ENCODE measurements at places on chromosomes 4 and X.
A peak's percentile ranks its signal among the peaks of the same experiment; 100 is the strongest.

GRCh38 chrX:16484338-16484737, 165.6 kb upstream of the S100G start:
- DNase-seq: no peak

- no peak for DNase-seq
Observed at GRCh38 chrX:107978707-107979307, 3.4 kb downstream of the TEX13B start.

DNA sequence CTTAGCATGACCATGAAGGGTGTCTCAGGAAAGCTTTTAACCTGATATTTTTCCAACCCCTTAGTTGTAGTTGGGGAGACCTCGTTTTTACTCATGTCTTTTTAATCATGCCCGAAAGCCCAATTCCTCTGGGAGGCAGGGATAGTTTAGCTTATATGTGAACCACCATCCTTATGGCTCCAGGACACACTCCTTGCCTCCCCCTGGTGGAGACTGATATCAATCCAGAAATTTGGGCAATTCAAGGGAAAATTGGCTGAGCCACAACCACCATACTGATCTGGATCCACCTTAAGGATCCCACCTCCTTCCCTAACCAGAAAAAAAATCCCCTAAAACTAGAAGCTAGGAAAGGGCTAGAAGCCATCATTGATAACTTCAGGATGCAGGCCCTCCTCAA, 13.4 kb upstream of the COL25A1 start:
- no peak for DNase-seq

GRCh38 chr4:37757761-37758160, 68.7 kb upstream of the PGM2 start:
- no peak for DNase-seq

DNA sequence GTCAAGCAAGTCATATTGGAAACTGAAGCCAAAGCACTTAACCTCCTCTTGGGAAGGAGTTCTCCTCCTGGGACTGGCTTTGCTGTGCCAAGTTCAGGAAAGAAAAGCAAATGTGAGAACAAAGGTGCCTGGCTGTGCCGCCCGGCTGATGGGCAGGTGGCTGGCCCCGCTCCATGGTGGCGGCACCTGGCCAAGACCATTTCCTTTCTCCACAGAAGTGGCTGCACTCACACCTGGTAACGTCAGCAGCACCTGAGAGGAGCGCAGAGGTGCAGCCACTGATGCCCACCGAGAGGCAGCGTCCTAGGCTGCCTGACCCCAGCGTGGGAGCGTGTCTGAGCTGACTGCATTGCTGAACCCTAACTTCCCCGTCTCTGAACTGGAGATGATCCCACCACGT, 54.3 kb downstream of the DCTD start:
- DNase-seq: no peak

DNA sequence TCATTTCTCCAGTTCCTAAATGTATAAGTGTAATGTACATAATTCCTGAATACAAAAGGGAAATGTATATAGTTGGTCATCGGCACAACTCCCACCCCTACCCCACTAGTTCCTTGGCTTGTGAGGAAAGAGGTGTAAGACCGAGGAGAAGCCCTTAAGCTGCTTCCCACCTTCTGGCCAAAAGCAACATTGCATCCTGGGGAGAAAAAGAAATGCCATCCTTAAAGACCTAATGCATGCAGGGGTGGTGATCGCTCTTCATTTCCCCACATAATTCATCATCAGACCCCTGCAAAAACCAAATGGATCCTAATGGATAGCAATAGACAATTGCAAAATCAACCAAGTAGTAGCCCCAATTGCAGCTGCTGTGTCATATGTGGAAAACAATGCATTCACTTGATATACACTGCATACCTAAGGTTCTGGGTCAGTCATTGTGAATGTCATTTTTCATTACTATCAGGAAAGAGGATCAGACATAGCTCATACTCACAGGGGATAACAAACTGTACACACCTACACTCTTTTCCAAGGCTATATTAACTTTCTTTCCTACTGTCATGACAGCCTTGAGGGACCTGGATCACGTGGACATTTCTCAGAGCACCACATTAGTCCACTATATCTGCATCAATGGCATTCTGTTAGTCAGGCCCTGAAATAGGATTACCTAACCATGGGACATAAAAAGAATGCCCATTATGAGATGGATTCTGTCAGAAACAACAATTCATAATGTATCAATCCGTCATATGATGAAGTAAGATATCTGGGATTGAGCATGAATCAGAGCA, 31.7 kb upstream of the NFXL1 start:
- no peak for DNase-seq

GRCh38 chrX:117570160-117570559, 546.5 kb downstream of the KLHL13 start:
- DNase-seq: no peak

- DNase-seq: peak; percentile 19
Observed at GRCh38 chrX:101485212-101485949, at the start of gene ARMCX4. Gene ARMCX4, plus strand, starts transcription at chrX:101485456. Its CDS starts 3,134 bp downstream, at chrX:101488590.

DNA sequence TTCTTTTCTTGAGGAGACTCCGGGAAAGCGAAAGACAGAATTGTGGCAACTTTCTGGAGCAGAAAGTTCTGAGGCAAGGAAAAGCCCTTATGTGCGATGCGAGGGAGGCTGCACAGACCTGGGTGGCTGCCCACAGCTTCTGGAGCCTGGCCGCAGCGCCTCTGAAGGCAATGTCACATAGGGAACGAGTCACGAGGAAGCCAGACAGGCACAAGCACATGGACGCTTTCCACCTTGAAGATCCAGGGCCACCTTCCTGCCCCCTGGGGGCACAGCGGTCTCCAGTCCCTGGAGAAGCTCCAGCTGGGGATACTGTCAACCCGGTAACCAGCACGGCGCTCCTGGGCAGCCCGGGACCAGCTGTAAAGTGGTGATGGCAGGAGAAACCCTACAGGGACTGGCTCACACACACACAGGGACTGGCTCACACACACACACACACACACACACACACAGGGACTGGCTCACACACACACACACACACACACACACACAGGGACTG, 69.8 kb downstream of the MTNR1A start:
- DNase-seq: no peak

GRCh38 chr4:2535376-2536192, 863 bp upstream of the FAM193A start:
- DNase-seq: peak; percentile 34

DNA sequence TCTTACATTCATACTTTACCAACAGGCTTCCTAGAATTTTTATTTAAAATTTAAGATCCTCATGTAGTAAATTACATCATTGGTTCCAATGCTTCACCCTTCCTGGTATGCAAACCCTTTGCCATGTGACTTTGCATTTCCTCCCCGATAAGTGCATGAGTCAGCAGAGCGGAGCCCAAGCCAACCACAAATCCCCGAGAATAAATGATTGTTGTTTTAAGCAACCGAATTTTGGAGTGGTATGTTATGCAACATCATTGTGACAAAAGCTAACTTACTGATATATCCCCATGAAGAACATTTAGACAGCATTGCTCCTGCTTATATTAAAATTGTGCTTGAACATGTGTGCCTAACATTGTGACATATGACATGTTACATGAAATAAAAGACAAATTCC, 199.4 kb upstream of the DDX53 start:
- no peak for DNase-seq

DNA sequence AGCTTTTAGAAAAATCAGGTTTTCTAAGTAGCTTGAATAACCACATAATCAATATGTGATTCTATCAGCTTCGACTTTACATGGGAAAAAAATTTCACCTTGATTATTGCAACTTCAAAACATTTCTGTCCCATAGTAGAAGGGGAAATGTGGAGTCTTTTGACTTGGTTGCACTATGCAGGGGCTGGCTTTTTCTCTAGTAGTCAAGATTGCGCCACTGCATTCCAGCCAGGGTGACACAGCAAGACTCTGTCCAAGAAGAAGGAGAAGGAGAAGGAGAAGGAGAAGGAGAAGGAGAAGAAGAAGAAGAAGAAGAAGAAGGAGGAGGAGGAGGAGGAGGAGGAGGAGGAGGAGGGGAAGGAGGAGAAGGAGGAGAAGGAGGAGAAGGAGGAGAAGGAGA, 84.9 kb downstream of the MAML3 start:
- no peak for DNase-seq

- no peak for DNase-seq
Observed at GRCh38 chrX:12896935-12897334, 9.5 kb upstream of the TLR8 start.

- no peak for DNase-seq
Observed at GRCh38 chr4:164215113-164215741, 538.7 kb upstream of the SMIM31 start.

- no peak for DNase-seq
Observed at GRCh38 chrX:19863212-19863856, 24.1 kb downstream of the SH3KBP1 start.

DNA sequence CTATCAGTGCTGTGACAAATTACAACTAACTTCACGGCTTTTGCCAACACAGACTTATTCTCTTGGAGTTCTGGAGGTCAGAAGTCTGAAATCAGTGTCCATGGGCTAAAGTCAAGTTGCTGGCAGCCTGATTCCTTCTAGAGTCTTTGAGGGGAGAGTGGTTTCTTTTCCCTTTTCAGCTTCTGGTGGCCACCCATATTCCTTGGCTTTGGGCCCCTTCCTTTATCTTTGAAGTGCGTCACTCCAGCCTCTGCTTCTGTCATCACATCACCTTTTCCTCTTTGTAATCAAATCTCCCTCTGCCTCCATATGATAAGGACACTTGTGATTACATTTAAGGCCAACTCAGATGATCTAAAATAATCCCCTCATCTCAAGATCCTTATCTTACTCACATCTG, 9.0 kb downstream of the FAM114A1 start:
- DNase-seq: no peak

DNA sequence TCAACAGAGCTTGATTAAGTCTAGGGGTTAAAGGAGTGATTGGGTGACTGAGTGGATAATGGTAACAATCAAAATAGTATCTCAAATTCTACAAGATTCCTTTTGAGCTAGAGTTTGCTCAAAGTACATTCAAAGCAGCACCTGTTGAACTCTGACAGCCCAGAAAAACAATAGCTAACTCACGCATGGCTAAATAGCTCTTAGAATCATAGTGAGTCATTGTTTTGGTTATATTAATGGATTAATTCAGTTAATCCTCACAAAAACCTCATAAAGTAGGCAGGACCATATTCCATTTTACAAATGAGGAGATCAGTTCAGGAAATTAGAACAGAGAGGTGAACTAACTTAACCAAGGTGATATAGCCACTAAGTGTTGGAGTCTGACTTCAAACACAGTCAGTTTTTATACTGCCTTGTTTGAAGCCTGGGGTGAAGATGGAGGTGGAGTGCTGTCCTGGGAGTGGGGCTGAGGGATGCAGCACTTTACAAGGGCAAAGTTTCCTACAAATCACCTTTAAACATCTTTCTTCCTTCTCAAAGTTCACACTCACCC, 35.9 kb upstream of the PPM1K start:
- no peak for DNase-seq

GRCh38 chr4:67933755-67934154, 29.5 kb downstream of the TMPRSS11A start:
- no peak for DNase-seq

DNA sequence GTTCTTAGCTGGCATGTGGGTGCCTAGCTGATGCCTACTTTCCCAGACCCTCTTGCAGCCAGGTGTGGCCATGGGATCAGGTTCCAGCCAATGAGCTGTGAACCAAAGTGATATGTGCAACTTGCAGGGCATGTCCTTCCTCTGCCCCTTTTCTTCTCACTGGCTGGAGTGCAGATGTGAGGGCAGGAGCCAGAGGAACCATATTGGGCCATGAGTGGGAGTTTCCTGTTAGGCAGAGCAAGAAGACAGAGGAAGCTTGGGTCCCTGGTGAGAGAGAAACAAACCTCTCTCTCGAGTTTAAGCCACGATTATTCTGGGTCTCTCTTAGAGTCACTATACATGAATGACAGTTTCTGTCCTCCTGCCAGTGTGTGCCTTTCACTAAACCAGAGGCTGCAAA, 120.4 kb upstream of the STX18 start:
- DNase-seq: no peak
